ENCODE measurements at places on chromosomes 6 and 20. TPM values are rescaled to one million over a fixed set of nuclear protein-coding genes. Genes with fewer than 3 reads are reported as not detected.

DNA sequence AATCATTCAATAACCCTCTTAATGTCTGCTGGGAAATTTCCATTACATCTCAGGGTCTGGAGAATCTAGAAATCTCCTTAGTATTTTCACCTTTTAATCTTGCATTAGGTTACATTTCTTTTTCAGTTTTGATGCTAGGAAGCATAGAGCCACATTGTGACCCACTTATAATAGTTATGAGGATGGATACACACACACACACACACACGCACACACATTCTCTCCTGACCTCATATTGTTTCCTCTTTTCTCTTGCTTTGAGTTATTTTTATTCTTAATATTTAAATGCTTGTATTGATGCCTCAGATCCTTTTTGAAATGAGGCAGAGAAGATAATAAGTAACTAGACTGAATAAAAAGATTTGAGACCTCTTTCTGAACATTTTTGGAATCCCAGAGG lies 128.4 kb downstream of the KLHL32 start:
- H3K4me1 ChIP-seq: no peaks in the 10 kb centered on the region
- no peaks in the 10 kb centered on the region for H3K36me3 ChIP-seq
- no peaks in the 10 kb centered on the region for H3K27me3 ChIP-seq
- no peak for DNase-seq
- H3K27ac ChIP-seq: no peak overlapping the region

DNA sequence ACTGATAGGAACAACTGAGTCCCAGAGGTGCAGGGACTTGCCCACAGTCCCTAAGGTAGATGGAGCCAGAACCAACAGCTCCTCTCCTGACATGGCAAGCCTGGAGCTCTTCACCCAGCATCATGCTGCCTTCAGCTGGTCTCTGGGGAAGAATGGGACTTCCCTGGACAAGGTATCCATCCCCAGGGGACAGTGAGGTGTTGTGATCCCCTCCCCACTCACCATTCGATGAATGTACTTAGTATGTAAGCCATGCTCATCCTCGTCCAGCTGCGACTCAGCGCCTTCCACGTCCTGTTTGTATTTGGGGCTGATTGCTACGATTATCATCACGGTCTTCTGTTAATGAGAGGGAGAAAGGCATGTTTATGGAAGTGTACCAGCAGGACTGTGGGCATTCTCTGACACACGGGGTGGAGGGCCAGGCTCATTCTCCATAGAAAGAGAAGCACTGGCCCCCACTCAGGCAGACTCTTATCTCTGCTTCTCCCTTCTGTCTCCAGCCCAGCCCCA lies 39.4 kb downstream of the TRAF3IP2 start:
- no peak overlapping the region for H3K4me3 ChIP-seq
- peaks cover 64% of the 10 kb centered on the region for H3K4me1 ChIP-seq
- no peak for DNase-seq
- peak overlapping the region; percentile 81 for H3K27ac ChIP-seq
- no peaks in the 10 kb centered on the region for H3K36me3 ChIP-seq

DNA sequence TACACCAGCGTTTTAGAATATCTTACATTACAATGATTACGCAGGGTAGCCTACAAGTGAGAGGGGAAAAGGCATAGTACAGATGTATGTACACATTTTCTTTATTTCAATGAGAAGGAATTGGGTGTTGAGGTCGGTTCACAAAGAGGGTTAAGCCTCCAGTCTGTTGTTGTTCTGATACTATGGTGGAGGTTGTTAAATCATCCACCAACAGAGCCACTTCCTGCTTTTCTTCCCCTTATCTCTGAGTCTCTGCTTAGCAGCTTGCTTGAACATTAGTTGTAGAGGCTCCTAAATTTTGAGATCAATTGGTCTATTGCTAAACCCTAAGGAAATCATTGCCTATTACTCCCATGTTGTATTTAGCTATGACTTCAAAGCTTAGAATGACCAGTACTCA lies 7.3 kb downstream of the RGS17 start:
- no peaks in the 10 kb centered on the region for H3K36me3 ChIP-seq
- H3K4me3 ChIP-seq: no peak overlapping the region
- H3K4me1 ChIP-seq: no peaks in the 10 kb centered on the region
- H3K27me3 ChIP-seq: no peaks in the 10 kb centered on the region
- DNase-seq: no peak

DNA sequence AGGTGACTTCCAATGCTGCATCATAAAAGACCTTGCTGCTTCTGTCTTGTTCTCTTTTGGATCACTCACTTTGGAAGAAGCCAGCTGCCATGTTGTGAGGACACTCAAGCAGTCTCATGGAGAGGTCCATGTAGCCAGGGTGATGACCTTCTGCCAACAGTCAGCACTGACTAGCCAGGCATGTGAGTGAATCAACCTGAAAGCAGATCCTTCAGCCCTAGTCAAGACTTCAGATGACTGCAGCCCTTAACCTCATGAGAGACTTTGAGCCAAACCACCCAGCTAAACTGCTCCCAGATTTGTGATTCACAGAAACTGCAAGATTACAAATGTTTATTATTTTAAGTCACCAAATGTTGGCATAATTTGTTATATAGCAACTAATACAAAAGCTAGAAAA lies 86.0 kb upstream of the IYD start:
- DNase-seq: no peak
- no peak overlapping the region for H3K27ac ChIP-seq
- no peaks in the 10 kb centered on the region for H3K4me1 ChIP-seq
- H3K27me3 ChIP-seq: no peaks in the 10 kb centered on the region
- H3K4me3 ChIP-seq: no peak overlapping the region

DNA sequence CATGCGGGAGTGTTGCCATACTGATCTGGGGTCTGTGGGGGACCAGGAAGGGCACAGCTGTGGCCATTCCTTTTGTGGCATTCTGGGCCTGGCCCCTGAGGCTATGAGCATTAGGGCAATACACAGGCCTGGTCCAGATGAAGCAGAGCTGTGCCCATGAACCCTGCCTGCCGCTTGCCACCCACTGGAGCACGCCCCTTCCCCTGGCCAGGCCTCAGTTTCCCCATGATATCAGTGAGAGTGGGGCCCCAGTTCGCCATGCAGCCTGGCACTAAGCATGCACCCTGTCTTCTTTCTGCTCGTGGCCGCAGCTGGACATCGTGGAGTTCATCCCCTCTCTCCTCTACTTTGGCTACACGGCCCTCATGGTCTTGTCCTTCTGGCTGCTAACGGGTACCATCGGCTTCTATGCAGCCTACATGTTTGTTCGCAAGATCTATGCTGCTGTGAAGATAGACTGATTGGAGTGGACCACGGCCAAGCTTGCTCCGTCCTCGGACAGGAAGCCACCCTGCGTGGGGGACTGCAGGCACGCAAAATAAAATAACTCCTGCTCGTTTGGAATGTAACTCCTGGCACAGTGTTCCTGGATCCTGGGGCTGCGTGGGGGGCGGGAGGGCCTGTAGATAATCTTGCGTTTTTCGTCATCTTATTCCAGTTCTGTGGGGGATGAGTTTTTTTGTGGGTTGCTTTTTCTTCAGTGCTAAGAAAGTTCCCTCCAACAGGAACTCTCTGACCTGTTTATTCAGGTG lies 42.4 kb downstream of the PLAGL2 start:
- no peaks in the 10 kb centered on the region for H3K27me3 ChIP-seq
- no peak overlapping the region for H3K4me3 ChIP-seq
- no peaks in the 10 kb centered on the region for H3K4me1 ChIP-seq
- no peak for DNase-seq
- H3K27ac ChIP-seq: no peak overlapping the region

DNA sequence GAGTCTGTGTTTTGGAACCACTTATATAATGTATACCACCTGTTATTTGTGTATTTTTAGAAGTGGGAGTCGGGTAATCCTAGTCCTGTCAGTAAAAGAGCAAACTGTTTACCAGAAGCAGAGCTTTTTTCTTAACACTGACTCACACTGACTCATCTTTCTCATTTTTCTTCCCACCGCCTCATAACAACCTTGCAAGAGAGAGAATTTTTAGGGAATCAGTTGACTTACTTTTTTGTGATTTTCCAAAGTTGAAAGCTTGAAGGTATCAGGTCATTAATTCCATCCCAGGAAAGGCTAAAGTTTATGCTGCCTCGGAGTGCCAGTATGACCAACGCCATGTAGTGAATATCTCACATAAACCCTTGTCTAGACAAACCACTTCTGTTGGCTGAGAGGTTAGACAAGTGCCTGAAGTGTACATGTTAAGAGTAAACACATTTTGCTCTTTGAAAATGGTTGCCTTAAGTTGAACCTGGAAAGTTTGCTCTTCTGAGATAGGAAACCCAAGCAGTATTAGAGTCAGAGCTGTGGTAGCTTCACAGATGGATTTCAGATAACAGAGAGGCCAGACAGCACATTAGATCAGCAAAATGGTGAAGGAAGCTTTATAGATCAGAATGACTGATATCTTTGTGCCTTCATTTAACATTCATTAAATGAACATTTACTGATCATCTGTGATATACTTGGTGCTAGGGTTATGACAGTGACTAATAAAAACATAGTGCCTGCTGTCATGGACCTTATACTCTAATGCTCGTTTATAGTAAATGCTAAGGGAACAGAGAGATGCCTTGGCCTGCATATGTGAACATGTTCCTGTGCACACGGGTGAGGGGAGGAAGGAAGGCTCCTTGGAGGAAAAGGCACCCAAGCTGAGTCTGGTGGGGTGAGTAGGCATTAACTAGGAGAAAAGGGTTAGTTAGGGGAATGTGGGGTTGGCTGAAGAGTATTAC lies 29.1 kb upstream of the PKIG start:
- DNase-seq: no peak
- peak overlapping the region; percentile 82 for H3K27ac ChIP-seq
- no peaks in the 10 kb centered on the region for H3K36me3 ChIP-seq
- H3K4me1 ChIP-seq: peaks cover 14% of the 10 kb centered on the region

- H3K27me3 ChIP-seq: no peaks in the 10 kb centered on the region
- no peak for DNase-seq
- peaks cover 67% of the 10 kb centered on the region for H3K4me1 ChIP-seq
- H3K27ac ChIP-seq: no peak overlapping the region
- H3K36me3 ChIP-seq: peaks cover 15% of the 10 kb centered on the region
These were observed 3.4 kb downstream of the OGFRL1 start for GRCh38 chr6:71292001-71292400.

DNA sequence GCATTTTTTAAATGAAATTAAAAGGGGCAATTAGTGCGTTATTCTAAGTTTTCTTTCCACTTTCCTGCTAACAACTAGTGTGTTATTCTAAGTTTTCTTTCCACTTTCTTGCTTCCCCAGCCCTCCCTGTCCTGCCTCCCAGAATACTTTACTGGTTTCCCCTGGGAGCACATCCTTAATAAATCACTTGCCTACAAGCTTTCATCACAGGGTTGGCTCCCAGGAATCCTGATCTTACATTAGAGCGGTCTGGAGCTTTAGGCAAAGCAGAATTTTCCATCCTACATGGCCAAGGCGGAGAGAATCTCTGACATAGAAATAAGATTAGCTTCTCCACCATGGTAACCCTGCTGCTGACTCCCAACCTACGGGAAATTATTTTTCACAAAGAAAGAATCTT lies 150.4 kb downstream of the BFSP1 start:
- no peak overlapping the region for H3K4me3 ChIP-seq
- no peak for DNase-seq
- H3K4me1 ChIP-seq: no peaks in the 10 kb centered on the region
- H3K27me3 ChIP-seq: no peaks in the 10 kb centered on the region
- no peaks in the 10 kb centered on the region for H3K36me3 ChIP-seq
- H3K27ac ChIP-seq: no peak overlapping the region

DNA sequence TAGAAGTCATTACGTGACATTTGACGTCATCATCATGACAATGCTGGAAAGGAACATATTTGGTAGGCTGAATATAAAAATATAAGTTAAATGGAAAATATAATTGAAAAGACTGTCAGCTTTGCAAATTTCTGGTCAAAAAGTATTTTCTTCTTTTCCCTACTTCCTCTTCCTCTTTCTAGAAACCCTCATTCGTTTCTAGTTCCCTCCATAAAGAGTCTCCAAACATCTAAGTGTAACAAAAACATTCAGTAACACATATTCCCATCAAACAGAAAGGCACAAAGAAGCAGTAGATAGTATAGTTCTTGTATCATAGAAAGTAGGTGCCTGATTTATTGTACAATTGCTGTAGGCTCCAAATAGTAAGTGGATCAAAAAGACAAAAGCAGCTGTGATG lies 150.8 kb upstream of the FAM83B start:
- no peak for DNase-seq
- H3K27me3 ChIP-seq: no peaks in the 10 kb centered on the region
- H3K36me3 ChIP-seq: no peaks in the 10 kb centered on the region
- H3K4me1 ChIP-seq: no peaks in the 10 kb centered on the region

DNA sequence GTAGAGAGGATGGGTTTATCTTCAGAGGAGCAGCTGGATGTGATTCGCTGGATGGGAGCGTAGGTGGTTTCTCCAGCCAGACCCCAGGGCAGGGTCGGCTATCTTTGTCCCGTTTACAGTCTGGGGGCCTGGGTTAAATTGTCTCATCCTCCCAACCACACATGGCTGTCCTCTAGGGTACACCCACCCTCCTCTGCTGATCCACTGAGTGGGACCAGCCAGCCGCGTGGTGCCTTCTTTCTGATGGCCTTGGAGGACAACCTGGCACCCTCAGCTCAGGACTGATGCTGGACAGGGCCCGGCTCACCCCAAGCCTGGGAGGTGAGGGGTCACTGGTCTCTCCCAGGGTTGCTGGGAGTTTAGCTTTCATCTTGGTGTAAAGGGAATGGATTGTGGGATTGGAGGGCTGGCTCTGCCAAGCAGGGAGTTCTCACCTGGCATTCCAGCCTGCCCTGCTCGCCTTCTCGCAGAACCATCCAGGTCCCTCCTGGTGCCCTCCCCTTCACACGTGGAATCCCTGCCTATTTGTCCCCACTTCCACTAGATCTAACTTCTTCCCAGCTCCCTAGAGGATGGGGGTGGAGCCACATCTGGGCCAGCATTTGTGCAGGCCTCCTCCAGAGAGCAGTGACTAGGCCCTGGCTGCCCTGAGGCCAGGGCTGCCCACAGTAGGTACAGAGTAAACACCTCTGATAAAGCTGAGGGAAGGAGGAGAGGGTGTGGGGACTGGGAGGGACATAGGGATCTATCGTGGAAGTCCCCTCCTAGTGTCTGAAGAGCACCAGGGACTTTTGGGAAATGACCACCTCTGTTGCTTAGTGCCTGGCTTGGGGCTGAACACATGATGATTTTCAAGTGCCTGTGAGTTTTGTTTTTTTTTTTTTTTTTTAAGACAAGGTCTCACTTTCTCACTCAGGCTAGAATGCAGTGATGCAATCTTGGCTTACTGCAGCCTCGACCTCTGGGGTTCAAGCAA lies 1.6 kb downstream of the ITPR3 start:
- peak overlapping the region; percentile 92 for H3K27ac ChIP-seq
- H3K36me3 ChIP-seq: no peaks in the 10 kb centered on the region
- no peaks in the 10 kb centered on the region for H3K27me3 ChIP-seq
- peaks cover 57% of the 10 kb centered on the region for H3K4me1 ChIP-seq
- DNase-seq: no peak
- H3K4me3 ChIP-seq: peak overlapping the region; percentile 90

DNA sequence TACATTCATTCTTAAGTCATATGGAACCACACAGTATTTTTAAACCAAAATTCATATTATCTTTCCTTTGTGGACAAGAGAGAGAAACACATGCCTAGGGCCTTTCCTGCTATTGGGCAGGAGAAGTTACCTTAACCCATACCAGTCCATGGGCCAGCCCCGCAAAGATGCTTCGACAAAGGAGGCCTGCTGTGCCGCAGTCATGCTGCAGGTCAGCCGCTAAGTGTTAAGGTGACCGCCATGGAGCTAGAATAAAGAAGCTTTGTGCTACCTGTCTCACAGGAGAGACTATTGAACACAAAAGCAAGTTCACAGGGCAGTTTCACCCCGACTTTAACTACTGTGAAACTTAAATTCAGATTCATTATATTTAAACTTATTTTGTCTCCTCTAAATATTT lies 62.3 kb upstream of the TMEM181 start:
- peaks cover 13% of the 10 kb centered on the region for H3K4me1 ChIP-seq
- H3K36me3 ChIP-seq: no peaks in the 10 kb centered on the region
- no peak for DNase-seq
- H3K27me3 ChIP-seq: no peaks in the 10 kb centered on the region
- H3K27ac ChIP-seq: no peak overlapping the region

The VNN1 gene
- 2.0 TPM for total RNA-seq

The PCK1 gene
- 13.0 TPM for total RNA-seq

The PDE10A gene
- 15.0 TPM for total RNA-seq

The KIF13A gene
- 43.0 TPM for total RNA-seq

Data from vagina (tissue), 2 donors.